RPMI8226 (cell line): ENCODE measurements at places on chromosomes 7 and 10.

DNA sequence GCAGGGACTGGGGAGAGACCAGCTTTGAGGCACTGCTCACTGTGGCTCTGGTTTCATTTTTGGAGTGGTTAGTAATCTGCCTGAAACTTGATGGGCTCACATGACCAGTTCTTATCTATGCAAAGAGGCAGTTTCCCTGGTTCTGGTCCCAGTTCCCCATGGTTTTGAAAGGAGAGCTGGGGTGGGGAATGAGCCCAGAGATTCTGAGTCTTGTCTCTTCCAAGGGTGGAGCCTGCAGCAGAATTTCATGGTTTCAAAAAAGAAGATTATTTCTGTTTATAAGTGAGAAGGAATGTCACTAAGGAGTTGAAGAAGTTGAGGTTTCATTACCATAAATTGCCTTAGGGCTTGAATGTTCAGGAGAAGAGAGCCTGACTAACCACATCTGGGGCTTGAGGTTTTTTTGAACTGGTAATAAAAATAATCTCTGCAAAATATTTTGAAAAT lies 190.2 kb upstream of the HABP2 start:
- no peak for DNase-seq

DNA sequence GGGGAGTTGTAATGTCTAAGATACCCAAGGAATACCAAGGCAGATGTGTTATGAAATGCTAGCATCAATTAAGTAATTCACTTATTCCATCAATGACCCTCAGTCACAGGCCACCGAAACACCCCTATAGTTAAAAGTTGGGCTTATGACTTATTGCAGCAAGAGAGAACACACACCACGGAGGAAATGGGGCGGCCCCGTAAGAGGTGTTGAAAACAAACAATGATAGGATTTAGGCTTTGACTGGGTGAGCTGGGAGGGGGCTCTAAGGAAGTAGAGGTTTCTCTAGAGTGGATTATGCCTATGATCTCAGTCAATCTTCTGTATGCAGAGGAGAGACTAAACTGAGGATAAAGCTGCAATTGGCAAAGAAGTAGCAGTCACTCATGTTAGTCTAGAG lies 45.4 kb upstream of the PRKCQ start:
- no peak for DNase-seq

DNA sequence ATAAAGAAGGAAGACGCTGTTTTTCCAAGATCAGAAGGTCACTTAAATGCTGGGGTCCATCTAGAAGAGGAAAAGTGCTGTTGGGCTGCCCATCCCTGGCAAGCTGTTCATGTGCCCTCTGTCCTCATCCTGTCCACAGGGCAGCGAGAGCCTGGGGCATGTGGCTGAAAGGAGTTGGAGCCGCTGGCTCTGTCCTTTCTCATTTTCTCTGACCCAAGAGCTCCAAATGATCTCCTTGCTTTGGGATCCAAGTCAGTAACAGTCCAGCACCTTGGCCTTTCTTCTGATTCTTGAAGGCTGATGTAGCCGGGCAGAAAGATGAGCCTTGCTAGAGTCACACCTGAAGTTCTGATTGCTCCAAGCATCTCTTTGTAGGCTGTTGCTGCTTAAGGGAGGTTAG lies 44.4 kb downstream of the SPDYE5 start:
- DNase-seq: no peak

GRCh38 chr7:146772601-146773000 lies 656.0 kb downstream of the CNTNAP2 start:
- DNase-seq: peak; percentile 42

DNA sequence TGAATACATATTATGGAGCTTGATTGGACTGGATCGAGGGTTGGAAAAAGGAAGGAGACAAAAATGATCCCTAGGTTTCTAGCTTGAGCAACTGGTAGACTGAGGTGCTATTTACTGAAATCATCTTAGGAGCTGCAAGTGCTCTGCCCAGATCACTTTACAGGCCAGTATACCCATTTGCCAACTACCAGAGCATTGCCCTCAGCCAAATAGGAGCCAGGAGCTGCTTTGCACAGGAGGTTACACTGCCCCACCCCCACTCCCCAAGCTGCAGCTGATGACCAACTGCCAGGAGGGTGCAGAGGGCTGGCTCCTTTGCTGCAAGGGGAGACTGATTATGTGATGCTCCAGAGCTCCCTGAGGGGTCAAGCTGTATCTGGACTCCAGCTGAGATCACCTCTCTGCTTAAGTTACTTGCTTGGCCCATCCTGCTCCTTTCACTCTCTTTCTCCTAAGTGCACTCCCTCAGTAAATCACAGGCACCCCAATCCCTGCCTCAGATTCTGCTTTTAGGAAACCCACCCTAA lies 275.4 kb downstream of the ZEB1 start:
- DNase-seq: no peak

GRCh38 chr7:106010866-106011265 lies 47.8 kb downstream of the CDHR3 start:
- no peak for DNase-seq

DNA sequence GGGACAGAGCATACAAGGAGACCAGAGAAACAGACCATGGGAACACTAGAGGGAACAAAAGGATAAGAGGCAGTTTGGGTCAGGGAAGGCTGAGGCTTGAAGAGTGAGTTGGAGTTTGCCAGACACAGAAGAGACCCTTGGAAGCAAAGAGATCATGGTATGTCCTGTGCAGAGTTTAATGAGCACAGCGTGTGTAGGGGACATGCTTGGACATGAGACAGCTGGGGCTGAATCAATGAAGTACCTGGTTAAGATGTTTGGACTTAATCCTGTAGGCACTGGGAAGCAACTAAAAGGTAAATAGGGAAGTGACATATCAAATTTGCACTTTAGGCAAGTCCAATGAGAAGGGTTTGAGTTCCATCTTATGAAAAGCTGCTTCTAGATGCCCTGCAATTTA lies 79.6 kb downstream of the KIAA1217 start:
- DNase-seq: no peak

DNA sequence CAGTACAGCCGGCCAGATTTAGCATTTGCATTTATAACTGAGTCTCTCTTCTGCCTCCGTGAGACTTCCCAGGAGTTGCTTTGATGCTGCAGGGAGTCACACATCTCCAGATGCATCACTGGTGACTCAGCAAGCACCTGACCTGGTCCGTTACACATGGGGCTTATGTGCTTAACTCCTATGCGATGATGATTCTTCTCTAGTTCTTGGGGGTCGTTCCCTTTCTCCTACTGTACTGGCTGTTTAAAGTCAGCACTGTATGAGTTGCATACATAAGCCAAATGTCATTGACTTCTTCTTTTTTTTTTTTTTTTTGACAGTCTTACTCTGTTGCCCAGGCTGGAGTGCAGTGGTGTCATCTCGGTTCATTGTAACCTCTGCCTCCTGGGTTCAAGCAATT lies 13.0 kb upstream of the AKR1E2 start:
- DNase-seq: no peak

DNA sequence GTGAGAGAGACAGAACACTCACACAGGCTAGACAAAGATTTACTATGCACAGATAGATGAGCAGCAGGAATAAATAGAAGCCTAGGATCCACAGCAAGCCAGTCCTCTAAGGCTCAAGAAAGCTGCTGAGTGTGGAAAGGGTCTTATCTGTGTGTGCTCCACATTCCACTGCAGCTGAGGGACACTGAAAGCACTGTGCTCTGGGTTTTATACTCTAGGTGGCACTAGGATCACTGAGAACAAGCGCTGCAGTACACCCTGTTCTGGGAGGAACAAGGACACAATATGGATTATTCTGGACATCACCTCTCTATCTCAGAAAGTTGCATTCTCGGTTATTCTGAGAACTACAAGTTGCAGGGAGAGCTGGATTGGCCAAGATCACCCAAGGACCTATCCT lies 4.9 kb upstream of the KLHL7 start:
- DNase-seq: no peak

- no peak for DNase-seq
These were observed 71.8 kb downstream of the PFKFB3 start for GRCh38 chr10:6274484-6274883.

DNA sequence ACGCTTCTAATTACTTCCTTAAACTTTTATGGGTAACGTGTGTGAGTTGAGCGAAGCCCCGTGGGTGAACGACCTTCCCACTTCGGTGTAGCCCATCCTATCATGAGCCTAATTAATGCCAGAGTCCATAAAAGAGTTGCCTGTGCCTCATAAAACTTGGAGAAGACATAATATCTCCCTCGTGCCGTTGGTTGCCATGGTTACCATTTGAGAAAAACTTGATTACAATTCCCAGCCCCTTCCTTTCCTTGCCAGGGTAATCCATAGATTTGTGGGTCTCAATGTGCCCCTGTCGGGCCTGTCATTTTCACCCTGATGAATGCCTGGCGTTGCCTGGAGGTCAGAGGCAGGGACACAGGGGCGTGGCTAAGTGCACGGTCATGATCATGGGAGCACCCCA lies 127.1 kb downstream of the GLRX3 start:
- DNase-seq: no peak

DNA sequence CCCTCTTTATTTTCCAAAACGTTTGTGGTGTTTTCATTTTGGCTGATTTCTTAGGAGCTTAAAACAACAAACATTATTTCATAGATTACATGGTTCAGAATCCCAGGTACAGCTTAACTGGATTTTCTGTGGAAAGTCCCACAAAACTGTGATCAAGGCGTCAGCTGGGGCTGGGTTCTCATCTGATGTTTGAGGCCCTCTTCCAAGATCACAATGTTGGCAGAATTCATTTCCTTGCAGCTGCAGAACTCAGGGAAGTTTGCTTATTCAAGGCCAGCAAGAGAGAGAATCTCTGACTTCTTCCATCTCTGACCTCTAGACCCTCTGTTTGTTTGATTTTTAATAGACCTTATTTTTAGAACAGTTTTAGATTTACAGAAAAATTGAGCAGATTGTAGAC lies 108.4 kb upstream of the AGK start:
- DNase-seq: no peak

DNA sequence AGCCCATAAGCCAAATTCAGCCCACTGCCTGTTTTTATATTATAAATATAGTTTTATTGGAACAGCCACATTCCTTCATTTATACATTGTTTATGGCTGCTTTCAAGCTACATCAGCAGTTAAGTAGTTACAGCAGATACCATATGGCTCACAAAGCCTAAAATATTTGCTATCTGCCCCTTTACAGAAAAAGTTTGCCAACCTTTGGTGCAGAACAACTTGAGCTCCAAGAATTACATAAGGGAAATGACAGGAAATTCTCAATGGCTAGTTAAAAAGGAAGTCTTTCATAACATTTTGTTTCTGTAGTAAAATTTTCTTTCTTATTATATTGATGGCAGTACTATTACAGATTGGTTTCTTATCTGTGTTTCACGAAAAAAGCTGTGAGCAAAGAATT lies 59.3 kb downstream of the COL28A1 start:
- no peak for DNase-seq

DNA sequence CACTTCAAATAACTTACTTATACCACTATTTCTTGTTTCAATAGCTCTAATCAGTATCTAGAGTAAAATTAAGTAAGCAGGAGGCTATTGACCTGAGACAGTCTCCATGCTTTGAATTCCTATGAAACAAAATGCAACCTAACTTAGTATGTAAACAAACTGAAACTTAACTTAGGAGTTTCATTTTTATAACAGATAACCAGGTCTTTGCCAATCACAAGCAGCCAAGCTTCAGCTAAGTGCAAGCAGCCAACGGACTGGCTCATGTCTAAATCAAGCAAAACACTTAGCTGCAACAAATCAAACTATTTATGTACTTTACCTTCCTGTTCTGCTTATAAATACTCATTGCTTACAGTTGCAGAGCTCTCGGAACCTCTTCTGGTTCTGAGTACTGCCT lies 4.4 kb upstream of the GSTK1 start:
- DNase-seq: no peak

- peak; percentile 4 for DNase-seq
These were observed 169.8 kb upstream of the GPR26 start for GRCh38 chr10:123496375-123496774.

DNA sequence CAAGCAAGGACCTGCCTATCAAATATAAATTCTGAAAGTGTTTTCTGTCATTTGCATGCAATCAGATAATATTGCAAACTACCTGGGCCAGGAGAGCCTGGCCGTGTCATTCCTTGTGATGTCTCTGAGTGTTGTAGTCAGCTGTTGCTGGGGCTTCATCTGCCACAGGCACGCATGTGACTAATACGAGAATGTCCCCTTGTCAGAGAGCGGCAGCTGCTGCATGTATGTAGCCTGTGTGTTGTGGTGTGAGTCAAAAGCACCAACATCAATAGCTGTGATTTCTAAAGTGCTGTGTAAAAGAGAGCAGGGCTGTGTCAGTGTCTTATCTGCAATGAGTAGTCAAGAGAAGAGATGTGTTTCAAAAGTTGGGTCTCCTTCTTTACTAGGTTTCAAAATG lies 155.4 kb downstream of the POU6F2 start:
- DNase-seq: no peak

DNA sequence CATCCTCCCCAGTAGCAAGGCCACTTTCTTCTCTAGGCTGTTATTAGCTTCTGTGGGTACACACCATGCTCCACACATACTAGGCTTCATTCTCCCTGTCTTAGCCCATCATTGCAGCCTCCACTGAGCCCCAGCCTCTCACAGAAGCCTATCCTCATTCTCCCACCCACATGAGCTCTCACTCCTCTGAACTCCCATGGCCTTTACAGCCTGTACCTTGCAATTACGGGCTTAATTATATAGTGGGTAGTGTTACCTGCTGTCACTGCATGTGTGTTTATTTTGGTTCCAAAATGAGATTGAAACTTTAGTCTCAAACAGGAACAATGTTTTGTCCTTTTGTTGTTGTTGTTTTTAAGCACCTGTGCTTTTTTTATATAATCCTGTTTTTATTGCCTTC lies 460.0 kb downstream of the KCNMA1 start:
- no peak for DNase-seq

DNA sequence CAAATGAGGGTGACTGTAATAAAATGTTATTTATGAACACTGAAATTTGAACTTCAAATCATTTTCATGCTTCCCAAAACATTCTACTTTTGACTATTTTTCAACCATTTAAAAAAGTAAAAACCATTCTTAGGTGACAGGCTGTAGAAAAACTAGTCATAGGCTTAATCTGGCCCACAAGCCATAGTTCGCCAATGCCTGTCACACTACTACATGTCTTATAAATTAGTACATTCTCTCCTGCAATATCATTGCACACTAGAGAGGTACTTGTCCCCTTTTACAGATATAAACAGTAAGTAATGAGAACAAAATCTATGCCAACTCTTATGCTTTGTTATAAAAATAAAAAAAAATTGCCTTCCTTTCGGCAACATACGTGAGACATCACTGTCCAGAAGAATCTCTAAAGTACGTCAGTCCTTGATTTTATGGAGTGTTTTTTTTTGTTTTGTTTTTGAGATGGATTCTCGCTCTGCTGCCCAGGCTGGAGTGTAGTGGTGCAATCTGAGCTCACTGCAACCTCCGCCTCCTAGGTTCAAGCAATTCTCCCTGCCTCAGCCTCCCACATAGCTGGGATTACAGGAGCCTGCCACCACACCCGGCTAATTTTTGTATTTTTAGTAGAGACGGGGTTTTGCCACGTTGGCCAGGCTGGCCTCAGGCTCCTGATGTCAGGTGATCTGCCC lies 23.2 kb downstream of the UPF2 start:
- no peak for DNase-seq

DNA sequence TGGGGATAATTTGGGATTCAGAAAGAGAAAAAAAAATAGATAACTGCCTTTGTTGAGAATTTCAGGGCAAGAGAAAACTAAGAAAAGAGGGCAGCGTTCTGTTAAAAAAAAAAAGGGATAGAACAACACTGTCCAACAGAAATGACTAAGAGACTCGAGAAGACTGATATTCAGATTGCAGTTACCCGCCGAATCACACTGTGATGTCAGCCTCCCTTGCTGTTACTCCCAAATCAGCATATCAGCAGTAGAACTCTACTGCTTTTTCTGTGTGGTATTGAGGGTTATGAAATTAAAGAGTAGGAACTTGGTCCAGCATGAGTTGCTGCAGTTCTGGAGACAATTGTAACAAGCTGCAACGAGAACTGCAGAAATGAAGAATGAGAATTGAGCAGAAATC lies 1.9 kb downstream of the GJC3 start:
- DNase-seq: no peak
